T follicular helper cell (primary cell): ENCODE measurements at places on chromosomes 4 and X.

- no peak for DNase-seq
These were observed 183.6 kb upstream of the NOCT start for GRCh38 chr4:138831948-138832347.

DNA sequence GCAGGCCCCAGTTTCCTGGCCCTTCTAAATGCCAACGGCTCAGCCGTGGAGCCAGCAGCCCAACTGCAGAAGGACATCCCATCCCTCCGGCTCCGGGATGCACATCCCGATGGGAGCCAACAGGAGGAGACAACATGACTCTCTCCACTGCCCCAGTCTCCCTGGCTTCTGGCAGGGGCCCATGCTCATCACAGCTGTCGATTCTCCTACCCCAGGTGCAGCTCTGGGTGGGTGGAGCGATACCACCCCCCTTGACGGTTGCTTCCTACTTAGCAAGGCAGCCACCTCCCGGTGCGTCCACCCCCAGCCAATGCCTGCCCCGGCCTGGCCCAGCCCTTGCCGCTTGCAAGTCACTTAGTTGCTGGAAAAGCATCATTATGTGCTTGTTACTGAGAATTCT is 19.5 kb downstream of the ZNF275 start:
- DNase-seq, result no peak

GRCh38 chr4:163544407-163545038 is 50.0 kb downstream of the TMA16 start:
- peak; percentile 31 for DNase-seq

DNA sequence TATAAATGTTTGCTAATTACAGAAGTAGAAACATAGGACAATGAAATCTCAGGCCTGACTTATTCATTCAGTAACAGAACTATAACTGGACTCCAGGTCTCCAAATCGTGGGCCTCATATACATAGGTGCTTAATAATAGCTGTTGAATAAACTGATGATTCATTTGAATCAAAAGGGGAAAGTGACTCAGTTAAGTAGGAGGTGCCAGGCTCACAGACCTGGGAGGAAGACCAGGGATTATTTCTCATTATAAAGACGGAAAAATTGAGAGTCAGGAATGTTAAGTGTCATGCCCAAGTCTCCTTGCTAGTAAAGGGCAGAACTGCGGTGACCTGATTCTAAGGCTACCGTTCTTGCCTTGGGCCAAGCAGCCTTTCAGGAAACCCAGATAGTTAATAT is 131.5 kb downstream of the HS3ST1 start:
- no peak for DNase-seq

DNA sequence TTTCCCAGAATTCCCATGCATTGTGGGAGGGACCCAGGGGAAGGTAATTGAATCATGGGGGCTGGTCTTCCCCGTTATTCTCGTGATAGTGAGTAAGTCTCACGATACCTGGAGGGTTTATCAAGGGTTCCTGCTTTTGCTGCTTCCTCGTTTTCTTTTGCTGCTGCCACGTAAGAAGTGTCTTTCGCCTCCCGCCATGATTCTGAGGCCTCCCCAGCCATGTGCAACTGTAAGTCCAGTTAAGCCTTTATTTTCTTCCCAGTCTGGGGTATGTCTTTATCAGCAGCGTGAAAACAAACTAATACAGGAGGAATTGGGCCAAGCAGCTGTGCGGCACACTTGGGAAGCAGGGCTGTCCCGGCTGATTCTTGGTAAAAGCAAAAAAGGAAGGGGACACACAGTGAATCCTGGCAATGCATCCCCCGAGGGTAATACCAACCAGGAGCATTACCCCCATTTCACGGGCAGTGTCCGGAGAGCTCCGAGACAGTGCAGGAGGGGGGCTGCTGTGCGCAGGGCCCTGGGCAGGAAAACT is 185.7 kb downstream of the AFAP1 start:
- no peak for DNase-seq

GRCh38 chr4:76430519-76431388 is 4.3 kb upstream of the SHROOM3 start:
- DNase-seq, result no peak

DNA sequence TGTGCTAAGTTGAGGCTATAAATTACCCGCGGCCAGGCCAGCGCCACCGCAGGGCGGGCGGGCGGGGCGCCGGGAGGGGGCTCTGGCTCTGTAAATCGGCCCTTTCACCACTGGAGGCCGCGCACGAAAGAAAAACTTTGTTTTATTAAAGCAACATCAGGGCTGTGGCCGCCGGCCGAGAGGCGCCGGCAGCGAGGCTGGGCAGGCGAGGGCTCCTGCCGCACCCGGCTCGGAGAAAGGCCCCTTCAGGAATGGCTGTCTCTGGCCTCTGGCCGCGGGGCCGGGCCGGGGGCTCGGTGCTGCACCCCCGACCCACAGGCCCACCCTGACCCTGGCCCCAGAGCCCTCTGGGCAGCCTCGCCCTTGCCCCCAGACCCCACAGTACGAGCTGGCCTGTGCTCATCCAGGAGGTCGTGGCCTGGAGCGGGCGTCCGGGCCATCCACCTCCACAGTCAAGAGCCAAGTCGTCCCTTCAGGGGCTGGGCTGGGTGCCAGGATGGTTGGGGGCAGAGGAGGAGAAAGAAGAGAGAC is 29.5 kb upstream of the FGFR3 start:
- DNase-seq, result no peak

DNA sequence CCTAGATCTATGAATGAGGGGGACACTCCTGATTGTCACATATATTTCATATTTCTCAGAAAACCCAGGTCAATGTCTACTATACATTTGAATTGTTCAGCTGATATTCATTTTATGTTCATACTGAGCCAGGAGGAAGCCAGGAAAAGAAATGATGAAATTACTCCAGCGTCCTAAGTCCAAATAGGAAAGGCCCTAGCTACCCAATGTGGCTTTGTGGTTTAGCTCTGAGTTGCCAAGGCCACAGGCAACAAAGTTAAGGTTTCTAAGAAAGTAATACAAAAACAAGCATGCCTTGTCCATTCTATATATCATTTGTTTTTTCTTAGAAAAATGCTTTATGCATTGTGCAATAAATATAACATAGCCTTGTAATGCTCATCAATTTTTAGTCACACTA is 4.5 kb upstream of the CSN2 start:
- no peak for DNase-seq

DNA sequence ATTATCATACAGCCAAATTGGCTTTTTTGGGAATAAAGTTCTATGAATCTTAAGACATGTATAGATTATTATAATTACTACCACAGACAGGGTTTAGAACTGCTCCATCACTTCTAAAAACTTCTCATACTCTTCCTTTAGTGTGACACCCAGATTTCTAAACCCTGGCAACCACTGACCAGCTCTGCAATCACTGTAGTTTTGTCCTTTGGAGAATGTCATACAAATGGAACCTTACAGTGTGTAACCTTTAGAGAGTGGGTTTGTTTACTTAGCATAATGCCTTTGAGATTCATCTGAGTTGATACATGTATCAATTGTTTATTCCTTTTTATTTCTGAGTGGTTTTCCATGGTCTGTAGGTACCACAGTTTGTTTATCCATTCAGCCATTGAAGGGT is 95.0 kb downstream of the TMEM164 start:
- no peak for DNase-seq

DNA sequence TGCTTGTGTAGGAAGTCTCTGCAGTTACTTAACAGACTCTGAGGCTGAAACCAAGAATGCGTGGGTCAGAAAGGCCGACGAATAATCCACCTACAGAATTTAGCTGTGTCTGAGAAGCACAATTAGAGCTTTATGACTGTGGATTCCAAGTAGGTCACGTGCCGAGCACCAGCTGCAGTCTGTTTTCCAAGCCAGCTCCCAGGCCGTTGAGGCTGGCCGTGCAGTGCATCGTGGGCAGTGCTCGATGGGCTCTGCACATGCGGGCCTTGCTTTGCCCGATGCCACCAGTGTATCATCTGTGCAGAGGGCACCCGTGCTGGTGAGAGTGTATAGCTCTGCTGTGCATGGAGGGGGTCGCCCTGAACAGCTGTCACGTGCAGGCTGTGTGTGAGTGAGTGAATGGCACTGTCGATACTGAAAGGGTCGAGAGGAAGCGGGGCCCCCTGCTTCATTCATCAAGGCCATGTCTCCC is 67.5 kb upstream of the CLDN34 start:
- no peak for DNase-seq

DNA sequence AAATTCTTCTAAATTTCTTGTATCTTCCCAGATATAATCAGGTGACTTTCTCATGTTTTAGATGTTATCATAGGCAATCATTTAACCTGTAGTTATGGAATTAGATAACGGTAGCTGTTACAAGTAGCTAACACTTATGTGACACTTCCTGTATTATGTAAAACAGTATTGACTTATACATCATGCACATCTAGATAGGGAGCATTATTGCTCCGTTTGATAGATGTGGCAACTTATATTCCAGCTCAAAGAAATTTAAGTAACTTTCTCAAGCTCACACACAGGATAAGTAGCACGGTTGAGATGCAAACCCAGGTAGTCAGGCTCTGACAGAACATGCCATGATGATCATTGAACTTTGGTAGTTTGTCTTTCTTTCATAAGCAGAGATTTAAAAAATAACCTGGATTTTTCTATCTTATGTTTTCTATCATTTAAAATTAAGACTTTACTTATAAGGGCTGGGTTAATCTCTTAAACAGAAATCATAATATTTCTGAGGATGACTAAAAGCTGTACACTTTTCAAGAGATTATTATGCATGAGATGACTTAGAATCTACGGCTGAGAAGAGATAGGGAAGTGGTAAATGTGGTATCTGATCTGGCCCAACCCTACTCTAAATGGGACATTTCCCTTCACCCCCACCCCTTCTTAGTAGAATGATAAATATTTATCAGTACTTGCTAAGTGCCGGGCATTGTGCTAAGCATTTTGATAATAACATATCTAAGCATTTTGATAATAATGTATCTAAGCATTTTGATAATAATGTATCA is 69.1 kb upstream of the HPGD start:
- DNase-seq, result no peak

- DNase-seq, result no peak
These were observed 71.6 kb downstream of the MAML3 start for GRCh38 chr4:140082391-140082755.

GRCh38 chr4:111905511-111905910 is 239.7 kb upstream of the FAM241A start:
- no peak for DNase-seq

- no peak for DNase-seq
These were observed 23.3 kb upstream of the SCML2 start for GRCh38 chrX:18377796-18378195.

DNA sequence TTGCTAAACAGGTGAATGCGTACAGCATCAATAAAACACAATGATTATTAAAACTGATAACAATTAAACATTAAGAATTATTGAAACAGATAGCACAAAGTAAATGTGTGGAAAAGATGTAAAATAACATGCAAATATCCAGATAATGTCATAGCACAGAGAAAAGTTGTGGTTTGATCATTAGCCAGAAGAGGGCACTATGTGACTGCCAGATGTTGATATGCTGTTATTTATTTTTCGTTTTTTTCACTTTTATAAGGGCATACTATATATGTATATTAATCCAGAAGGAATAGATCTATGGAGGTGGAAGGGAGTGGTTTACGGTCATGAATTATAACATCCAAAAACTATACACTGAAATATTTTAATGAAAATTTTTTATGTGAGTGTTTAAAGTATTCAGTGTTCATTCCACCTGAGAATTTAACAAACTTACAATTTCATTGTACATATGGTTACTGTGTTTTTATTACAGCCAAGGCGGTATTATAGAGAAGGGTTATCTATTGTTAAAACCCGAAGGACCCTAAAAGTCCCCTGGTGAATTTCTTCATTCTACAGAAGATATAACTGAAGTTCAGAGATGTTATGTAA is 211.9 kb upstream of the UGT8 start:
- no peak for DNase-seq

- DNase-seq, result no peak
These were observed 1.8 kb downstream of the CASP3 start for GRCh38 chr4:184647266-184648053.

DNA sequence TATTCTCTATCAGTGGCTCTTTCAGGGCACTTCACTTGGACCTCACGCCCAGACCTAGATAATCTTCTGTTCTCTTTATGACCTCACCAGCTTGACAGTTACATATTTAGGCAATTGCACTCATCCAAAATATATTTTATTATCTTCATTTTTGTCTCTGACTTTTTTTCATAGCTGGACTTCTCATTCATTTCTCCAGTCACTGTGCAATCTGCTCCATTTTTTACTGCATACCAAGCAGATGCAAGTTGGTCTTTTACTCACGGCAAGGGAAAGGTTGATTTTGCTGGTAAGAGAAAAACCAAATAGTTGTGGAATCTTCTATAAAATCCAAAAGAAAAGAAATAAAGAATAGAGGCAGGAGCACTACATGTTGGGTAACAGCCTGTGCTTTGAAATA is 31.7 kb downstream of the MAD2L1 start:
- no peak for DNase-seq

DNA sequence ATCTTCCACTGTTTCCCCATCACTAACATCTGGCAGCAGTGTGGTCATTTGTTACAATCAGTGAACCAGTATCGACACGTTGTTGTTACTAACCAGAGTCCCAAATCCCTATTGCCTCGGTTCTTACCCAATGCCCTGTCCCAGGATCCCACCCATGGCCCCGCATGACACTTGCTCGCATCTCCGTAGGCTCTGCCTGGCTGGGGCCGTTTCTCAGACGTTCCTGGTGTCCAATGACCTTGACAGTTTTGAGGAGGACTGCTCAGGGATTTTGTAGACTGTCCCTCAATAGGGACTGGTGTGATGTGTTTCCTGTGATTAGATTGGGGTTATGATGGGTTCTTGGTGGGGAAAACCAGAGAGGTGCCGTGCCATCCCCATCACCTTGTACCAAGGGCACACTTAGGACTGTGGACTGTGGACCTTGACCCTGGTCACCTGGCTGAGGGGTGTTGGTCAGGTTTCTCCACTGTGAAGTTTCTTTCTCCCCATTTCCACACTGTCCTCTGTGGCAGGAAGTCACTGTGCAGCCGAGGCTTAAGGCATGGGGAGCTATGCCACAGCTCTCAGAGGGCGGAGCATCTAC is 108.4 kb downstream of the ADRA2C start:
- no peak for DNase-seq

DNA sequence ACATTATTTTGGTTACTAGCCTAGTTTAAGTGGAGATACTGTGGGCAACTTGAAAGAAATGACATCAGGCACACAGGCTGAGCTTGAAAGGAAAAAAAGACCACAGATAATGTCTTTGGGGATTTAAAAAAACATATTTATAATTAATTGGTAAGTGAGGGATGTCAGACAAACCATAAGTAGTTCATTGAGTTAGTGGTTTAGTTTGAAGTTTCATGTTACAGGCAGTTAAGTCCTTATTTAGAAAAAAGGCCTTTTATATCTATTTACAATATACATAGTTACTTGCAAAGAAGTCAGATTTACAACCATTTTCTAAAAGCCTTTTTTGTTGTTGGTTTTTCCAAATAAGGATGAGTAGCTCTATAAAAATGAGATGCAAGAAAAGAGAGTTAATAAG is 89.2 kb downstream of the CDS1 start:
- DNase-seq, result no peak

DNA sequence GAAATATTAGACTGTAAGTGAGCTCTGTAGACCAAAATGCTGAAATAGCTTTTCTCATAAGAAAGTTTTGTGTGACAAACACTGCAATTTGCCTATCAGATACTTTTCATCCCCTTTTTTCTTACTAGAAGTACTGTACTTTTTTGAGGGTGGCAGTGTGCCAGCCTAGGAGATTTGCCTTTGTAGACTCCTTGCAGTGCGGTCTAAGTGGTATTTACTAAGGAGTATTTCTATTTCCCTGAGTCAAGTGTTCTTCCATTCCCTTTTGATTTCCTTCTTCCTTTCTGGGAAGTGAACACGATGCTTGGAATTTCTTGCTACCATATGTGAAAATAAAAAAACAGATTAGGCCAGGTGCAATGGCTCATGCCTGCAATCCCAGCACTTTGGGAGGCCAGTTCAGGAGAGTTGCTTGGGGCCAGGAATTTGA is 34.6 kb downstream of the PDLIM5 start:
- no peak for DNase-seq
